ENCODE measurements at places on chromosomes 2 and 18. TPM values are rescaled to one million over a fixed set of nuclear protein-coding genes. Genes with fewer than 3 reads are reported as not detected.

Gene PSMA8
- total RNA-seq, result not detected

Gene CTNNA2
- not detected for total RNA-seq

Gene TFPI
- total RNA-seq, result 95.0 TPM

Gene NIFK
- total RNA-seq, result 21.5 TPM

Gene CNPPD1
- total RNA-seq, result 31.6 TPM

Gene GPR39
- 4.7 TPM for total RNA-seq

Gene TRIM43
- total RNA-seq, result not detected

Gene COL6A3
- 496 TPM for total RNA-seq

Gene TUBA4B
- total RNA-seq, result not detected

Gene SH3BP4
- 69.3 TPM for total RNA-seq

Gene FAM237A
- not detected for total RNA-seq

Gene MYO7B
- 0.65 TPM for total RNA-seq

Gene POTEJ
- not detected for total RNA-seq

Gene SH3YL1
- total RNA-seq, result 4.2 TPM

Gene ERICH2
- not detected for total RNA-seq

Gene POMC
- total RNA-seq, result 6.5 TPM

Gene COL4A4
- total RNA-seq, result 0.81 TPM

Gene MBP
- total RNA-seq, result 17.1 TPM

Gene GPR55
- not detected for total RNA-seq

Gene EN1
- not detected for total RNA-seq

Gene RAMP1
- 6.4 TPM for total RNA-seq

Gene SPHKAP
- total RNA-seq, result under 0.01 TPM

Gene CAD
- total RNA-seq, result 124 TPM

Gene ZNF396
- 0.33 TPM for total RNA-seq

Gene FOXD4L1
- not detected for total RNA-seq

Gene SCN9A
- total RNA-seq, result 1.8 TPM

Gene GPR75
- 0.98 TPM for total RNA-seq

Gene TRIM43B
- not detected for total RNA-seq

Gene SPATA3
- total RNA-seq, result not detected

Gene C2orf66
- total RNA-seq, result not detected
